Foreskin keratinocyte (primary cell): ENCODE measurements at places on chromosomes 13 and 19. TPM values are rescaled to one million over a fixed set of nuclear protein-coding genes. Genes with fewer than 3 reads are reported as not detected.
A peak's percentile ranks its signal among the peaks of the same experiment; 100 is the strongest.

DNA sequence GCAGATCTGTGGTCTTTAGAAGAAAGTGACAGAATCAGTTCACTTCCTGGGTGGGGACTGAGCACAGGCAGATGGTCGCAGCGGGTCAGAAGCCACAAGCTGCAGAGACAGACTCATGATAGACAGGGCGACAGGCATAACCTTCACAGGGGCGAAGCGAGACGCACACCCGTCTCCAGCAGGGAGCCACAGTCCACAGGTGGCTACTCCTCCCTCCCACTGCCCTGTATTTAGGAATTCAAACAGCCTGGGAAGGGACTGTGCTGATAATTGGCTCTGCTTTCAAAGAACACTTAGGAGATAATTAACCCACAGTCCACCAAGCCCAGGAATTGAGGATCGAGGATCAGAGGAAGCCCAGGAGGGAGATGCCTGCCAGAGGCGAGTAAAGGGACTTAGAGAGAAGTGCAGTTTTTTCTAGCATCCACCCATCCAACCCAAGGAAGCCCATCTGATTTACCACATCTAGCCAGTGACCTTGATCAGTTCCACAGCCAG lies 23.2 kb downstream of the RFX2 start:
- no peak for DNase-seq

DNA sequence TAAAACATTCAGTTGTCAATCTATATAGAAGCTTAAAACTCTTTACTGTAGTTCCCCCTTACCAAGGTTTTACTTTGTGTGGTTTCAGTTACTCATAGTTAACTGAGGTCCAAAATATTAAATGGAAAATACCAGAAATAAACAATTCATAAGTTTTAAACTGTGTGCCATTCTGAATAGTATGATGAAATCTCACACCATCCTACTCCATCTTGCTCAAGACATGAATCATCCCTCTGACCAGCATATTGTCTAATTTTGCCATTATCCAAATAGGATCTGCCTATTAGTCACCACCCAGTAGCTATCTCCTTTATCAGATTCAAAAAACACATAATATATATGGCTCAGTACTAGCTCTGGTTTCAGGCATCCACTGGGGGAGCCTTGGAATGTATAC lies 22.4 kb downstream of the ZNF571 start:
- peak; percentile 65 for DNase-seq

DNA sequence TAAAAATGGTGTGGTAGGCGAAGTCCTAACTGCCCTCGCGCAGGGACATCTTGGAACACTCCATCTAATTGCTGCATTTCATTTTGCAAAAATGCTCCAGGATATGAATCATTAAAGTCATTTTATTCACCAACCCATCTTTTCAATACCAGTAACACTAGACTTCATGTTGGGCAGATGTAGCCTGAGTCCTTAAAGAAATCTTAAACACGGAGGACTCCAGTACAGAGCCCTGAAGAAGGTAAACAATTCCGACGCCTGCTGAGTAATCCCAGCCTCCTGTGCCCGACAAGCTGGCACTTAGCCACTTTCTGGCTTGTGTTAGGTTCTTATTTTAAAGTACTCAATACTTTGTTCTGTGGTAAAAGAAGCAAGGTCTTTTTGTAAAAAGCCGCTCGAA lies 58.0 kb upstream of the IRS2 start:
- no peak for DNase-seq

GRCh38 chr13:94325650-94326049 lies 153.8 kb downstream of the DCT start:
- no peak for DNase-seq

DNA sequence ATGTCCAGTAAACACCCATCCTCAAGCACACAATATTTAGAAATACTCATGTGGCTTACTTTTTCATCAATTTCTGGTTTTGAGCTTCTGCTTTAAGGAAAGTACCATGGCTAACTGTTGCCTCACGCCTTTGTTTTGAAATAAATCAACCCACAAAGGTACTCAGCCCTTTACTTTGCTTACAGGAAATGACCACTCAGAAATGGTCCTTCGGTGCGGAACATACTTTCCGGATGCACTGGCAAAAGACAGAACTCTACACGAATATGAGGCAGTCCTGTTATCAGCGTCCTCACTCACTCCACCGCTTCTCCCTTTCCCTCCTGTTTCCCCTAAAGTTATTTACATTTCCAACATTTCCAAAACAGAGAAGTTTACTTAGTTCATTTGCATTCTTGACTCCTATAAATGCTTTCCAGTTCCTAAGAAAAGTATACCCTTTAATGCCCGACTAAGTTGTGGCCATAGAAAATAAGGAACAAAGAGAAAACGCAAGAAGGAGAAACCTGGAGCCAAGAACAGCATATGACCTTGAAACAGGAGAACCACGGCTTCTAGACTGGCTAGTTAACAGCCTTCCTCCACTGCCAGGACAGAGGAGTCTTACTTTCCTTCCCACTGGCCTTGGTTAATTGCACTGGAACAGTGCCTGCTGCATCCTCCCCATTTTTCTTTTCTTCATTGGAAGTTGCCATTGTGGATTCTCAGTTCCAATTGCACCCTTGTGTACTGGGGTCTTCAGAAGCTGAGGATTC lies 10.6 kb downstream of the FPR2 start:
- no peak for DNase-seq

GRCh38 chr13:110868720-110869119 lies 46.1 kb downstream of the ANKRD10 start:
- no peak for DNase-seq

DNA sequence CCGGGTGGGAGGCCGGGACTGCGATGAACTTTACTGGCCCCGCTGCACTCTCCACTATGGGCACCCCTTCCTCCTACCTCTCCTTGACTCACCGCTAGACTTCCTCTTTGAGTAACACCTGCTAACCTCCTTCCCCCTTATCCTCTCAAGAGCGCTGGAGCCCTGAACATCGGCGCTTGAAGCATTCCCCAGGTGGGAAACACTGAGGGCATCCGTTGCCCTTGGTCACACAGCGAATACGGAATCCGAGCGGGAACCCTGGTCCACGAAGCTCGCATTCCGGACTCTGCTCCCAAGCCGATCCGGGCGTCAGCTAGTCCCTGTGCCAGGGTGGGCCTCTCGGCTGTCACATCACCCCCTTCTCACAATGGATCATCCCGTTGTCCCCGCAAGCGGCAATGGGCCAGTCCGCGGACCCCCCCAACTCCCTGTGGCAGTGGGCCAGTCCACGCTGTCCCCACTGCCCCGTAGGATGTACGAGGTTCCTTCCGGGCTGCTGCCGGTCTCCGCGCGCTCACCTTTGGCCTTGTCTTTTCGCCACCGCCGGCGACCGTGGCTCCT lies 4.2 kb downstream of the LIPE start:
- no peak for DNase-seq

DNA sequence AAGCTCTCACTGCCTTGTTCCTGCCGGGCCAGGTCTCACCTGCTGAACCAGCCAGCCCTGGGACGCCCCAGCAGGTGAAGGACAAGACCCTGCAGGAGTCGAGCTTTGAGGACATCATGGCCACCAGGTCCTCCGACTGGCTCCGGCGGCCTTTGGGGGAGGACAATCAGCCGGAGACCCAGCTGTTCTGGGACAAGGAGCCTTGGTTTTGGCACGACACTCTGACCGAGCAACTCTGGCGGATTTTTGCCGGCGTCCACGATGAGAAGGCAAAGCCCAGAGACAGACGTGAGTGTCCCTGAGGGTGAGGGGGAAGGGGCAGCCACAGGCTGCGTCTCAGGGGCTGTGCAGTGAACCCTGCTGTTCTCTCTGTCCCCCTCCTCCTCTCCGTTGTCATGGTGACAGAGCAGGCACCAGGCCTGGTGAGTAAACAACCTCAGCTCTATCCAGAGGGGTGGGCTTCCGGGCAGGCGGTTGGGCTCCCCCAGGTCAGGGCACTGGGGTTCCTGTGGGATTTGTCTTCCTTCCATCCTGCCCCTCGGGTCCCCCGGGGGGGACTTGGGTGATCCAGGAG lies 9.7 kb downstream of the TLE6 start:
- DNase-seq, result no peak

Gene ERICH4
- polyA plus RNA-seq, result not detected in 2 replicates

Gene SH3GL1
- 85.5 and 88.1 TPM in 2 replicates for polyA plus RNA-seq

Gene ZNF180
- polyA plus RNA-seq, result 2.5 and 2.9 TPM in 2 replicates

Gene SELENOV
- polyA plus RNA-seq, result not detected in 2 replicates

Gene SLC6A16
- polyA plus RNA-seq, result 0.25 TPM in 1 of 2 replicates, not detected in the other

Gene CFAP97D2
- not detected in 2 replicates for polyA plus RNA-seq

Gene PSG7
- polyA plus RNA-seq, result not detected in 2 replicates

Gene ZNF442
- polyA plus RNA-seq, result 0.16 and 0.29 TPM in 2 replicates
